Stimulated activated naive B cell treated with anti-CD40 and anti-IgM and Interleukin-4, amounts not matched to agents 10 μg/mL and 1 μg/mL and 100 μg/mL, for 72 hours (primary cell): ENCODE measurements at places on chromosomes 1 and 21.

- H3K27ac ChIP-seq, result no peak overlapping the region
- no peaks in the 10 kb centered on the region for H3K4me1 ChIP-seq
- H3K4me3 ChIP-seq, result no peak overlapping the region
- peaks cover 6% of the 10 kb centered on the region for H3K36me3 ChIP-seq
- peaks cover 9% of the 10 kb centered on the region for H3K27me3 ChIP-seq
Measured at GRCh38 chr1:95169548-95169947, 52.4 kb downstream of the TLCD4 start.

GRCh38 chr21:38599381-38599975, 101.2 kb upstream of the ERG start:
- no peak overlapping the region for H3K27ac ChIP-seq
- H3K4me1 ChIP-seq, result no peaks in the 10 kb centered on the region
- H3K36me3 ChIP-seq, result no peaks in the 10 kb centered on the region

- H3K4me3 ChIP-seq, result no peak overlapping the region
- H3K27me3 ChIP-seq, result peaks cover 28% of the 10 kb centered on the region
- no peak for DNase-seq
- no peaks in the 10 kb centered on the region for H3K4me1 ChIP-seq
- no peaks in the 10 kb centered on the region for H3K36me3 ChIP-seq
Measured at GRCh38 chr1:67793562-67793961, 39.7 kb downstream of the GNG12 start.

- DNase-seq, result no peak
- peaks cover 16% of the 10 kb centered on the region for H3K4me1 ChIP-seq
- no peaks in the 10 kb centered on the region for H3K36me3 ChIP-seq
- no peak overlapping the region for H3K4me3 ChIP-seq
Measured at GRCh38 chr1:192530254-192530653, 45.3 kb upstream of the RGS1 start.

GRCh38 chr1:39258925-39259244, 54.4 kb downstream of the MACF1 start:
- no peak overlapping the region for H3K4me3 ChIP-seq
- peaks cover 13% of the 10 kb centered on the region for H3K36me3 ChIP-seq
- no peaks in the 10 kb centered on the region for H3K27me3 ChIP-seq
- DNase-seq, result no peak

GRCh38 chr1:67898033-67898726, 64.9 kb upstream of the GNG12 start:
- H3K27ac ChIP-seq, result no peak overlapping the region
- DNase-seq, result no peak
- no peak overlapping the region for H3K4me3 ChIP-seq
- H3K36me3 ChIP-seq, result no peaks in the 10 kb centered on the region
- H3K27me3 ChIP-seq, result peaks cover 11% of the 10 kb centered on the region
- no peaks in the 10 kb centered on the region for H3K4me1 ChIP-seq

DNA sequence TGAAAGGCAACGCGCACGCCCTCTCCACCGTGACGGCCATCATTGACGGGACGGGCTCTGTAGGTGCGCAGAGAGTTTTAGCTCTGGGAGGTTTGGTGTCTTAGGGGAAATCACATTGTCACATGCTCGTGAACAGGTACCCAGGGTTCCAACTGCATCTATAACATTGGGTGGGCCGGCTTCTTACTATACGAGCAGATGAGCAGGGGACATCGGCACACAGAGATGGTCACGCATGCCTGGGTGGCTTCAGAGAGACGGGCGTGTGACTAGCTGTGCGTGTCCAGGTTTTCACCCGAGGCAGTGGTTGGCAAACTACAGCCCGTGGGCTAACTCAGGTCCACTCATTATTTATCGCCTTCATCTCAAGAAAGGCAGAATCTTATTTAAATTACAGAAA, 54.7 kb downstream of the SLC37A1 start:
- no peak overlapping the region for H3K27ac ChIP-seq
- H3K4me1 ChIP-seq, result no peaks in the 10 kb centered on the region
- no peak overlapping the region for H3K4me3 ChIP-seq
- no peak for DNase-seq

DNA sequence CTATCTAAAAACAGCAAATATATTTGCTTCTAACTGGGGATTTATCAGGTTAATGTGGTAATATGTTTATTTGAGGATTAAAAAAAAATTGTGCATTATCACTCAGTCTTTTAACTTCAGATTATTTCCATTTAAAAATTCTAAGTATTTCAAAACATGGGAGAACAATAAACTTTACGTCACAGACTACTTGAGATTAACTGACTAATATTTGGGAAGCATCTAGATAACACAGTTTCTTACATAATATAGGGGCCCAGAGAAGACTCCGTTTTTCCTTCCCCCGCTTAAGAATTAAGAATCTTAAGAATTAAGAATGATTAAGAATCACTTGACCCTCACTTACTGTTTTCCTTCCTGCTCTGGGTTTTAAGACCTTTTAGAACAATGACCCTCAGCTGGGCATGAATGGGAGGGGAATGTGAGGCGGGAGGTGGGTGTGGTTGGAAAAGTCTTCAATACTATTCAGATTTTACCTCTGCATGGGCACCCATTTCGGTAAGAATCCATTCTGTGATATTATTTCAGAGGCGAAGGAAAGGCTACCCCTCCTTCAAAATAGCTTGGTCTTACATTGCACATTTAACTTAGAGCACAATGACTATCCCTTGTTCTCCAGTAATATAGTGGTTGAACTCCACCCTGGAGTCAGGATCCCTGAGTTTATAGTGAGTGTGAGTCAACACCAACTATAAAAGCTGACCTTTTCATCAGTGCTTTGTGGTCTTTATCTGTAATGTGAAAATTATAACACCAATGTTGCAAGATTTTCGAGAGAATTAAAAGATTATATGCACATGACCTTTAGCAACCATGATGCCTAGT, 821.3 kb downstream of the USP25 start:
- no peak overlapping the region for H3K27ac ChIP-seq
- DNase-seq, result no peak
- no peaks in the 10 kb centered on the region for H3K4me1 ChIP-seq
- no peaks in the 10 kb centered on the region for H3K36me3 ChIP-seq
- H3K4me3 ChIP-seq, result no peak overlapping the region

DNA sequence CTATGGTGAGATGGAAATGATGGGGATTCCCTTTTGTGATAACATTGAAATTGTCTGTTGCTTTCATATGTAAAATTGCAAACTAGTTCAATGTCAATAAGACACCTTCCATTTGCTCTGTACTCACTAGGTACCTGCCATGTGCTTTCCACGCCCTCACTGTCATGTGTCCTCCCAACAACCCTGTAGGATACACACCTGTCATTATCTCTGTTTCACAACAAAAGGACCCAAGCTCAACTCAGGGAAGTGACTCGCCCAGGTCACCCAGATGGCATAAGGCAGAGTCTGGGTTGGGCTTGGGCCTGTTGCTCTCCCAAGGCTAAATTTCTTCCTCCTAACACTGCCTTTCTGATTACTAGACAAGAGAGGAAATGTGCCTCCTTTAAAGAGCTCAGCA, 45.3 kb upstream of the MCOLN3 start:
- H3K27me3 ChIP-seq, result peaks cover 54% of the 10 kb centered on the region
- H3K4me1 ChIP-seq, result peaks cover 9% of the 10 kb centered on the region
- no peak overlapping the region for H3K4me3 ChIP-seq
- no peak overlapping the region for H3K27ac ChIP-seq
- no peak for DNase-seq

DNA sequence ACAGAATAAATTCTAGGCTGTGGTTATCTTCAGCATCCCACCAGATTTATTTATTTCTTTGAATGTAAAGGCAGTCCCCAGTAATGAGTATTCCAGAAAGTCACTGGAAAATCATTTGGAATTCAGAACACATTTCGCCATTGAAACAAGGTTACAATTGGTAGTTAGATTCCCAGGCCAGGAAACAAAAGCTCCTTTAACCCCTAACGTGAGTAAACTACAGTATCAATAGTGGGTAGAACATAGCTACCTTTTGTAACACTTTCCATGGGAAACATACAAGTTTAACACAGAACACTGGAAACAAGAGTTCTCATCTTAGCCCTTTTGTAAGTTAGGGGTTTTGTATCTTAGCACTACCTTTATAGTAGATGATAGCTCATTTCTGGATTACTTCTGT, 53.4 kb upstream of the BMP8A start:
- H3K36me3 ChIP-seq, result peaks cover 48% of the 10 kb centered on the region
- H3K4me3 ChIP-seq, result no peak overlapping the region
- H3K4me1 ChIP-seq, result peaks cover 4% of the 10 kb centered on the region
- H3K27ac ChIP-seq, result no peak overlapping the region

GRCh38 chr1:205309741-205310140, 11.8 kb downstream of the NUAK2 start:
- no peaks in the 10 kb centered on the region for H3K27me3 ChIP-seq
- no peak for DNase-seq
- H3K36me3 ChIP-seq, result peaks cover 50% of the 10 kb centered on the region
- peak overlapping the region; percentile 93 for H3K27ac ChIP-seq
- H3K4me3 ChIP-seq, result no peak overlapping the region

GRCh38 chr1:29465755-29466154, 229.4 kb downstream of the PTPRU start:
- no peaks in the 10 kb centered on the region for H3K4me1 ChIP-seq
- DNase-seq, result no peak
- no peak overlapping the region for H3K4me3 ChIP-seq
- no peak overlapping the region for H3K27ac ChIP-seq
- H3K27me3 ChIP-seq, result peaks cover 7% of the 10 kb centered on the region
- H3K36me3 ChIP-seq, result no peaks in the 10 kb centered on the region

- H3K4me3 ChIP-seq, result no peak overlapping the region
- no peak for DNase-seq
- H3K4me1 ChIP-seq, result no peaks in the 10 kb centered on the region
- H3K27me3 ChIP-seq, result no peaks in the 10 kb centered on the region
- no peak overlapping the region for H3K27ac ChIP-seq
Measured at GRCh38 chr21:34795548-34796180, 126.9 kb downstream of the CLIC6 start.

GRCh38 chr21:23111070-23111600, 2112.9 kb downstream of the NCAM2 start:
- no peak overlapping the region for H3K27ac ChIP-seq
- H3K4me3 ChIP-seq, result no peak overlapping the region

- no peak overlapping the region for H3K27ac ChIP-seq
- H3K27me3 ChIP-seq, result no peaks in the 10 kb centered on the region
- H3K4me3 ChIP-seq, result no peak overlapping the region
- DNase-seq, result no peak
- H3K4me1 ChIP-seq, result no peaks in the 10 kb centered on the region
Measured at GRCh38 chr1:76950306-76950705, 83.0 kb downstream of the ST6GALNAC5 start.

DNA sequence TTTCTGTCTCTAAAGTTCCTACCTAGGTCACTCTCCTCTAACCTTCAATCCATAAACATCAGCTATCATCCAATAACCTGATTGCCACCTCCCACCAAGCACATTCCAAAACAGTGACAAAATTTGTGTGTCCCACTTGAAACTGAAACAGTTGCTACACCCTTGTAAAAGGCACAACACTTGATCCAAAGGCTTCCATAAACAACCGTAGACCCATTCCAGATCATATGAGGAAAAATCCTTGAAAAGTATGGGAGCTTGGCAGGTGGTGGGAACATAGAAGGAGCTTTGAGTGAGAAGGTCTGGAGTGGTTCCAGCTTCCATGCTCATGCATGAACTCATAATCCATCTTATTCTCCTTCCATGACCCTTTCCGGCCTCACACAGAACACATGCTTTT, 82.0 kb upstream of the ATP1A1 start:
- no peaks in the 10 kb centered on the region for H3K36me3 ChIP-seq
- H3K4me3 ChIP-seq, result no peak overlapping the region
- peaks cover 2% of the 10 kb centered on the region for H3K4me1 ChIP-seq
- DNase-seq, result no peak

DNA sequence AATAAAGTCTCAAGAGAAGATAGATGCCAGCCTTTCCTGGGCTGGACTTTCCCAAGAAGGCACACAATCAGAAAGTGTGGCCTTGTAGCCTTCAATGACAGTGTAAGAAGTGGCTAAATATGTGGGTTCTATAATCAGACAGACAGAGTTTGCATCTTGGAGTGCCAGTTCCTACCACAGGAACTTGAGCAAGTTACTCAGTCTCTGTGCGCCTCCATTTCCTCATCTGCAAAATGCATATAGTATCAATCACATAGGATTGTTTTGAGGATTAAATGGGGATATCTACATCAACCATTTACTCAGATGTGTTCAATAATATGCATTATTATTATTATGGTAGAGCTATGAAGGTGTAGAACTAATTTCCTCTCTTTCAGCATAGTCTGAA, 176.8 kb upstream of the PTBP2 start:
- H3K36me3 ChIP-seq, result no peaks in the 10 kb centered on the region
- DNase-seq, result no peak
- H3K27ac ChIP-seq, result no peak overlapping the region
- no peaks in the 10 kb centered on the region for H3K4me1 ChIP-seq
- no peak overlapping the region for H3K4me3 ChIP-seq

GRCh38 chr1:1672181-1672965, 13.6 kb upstream of the CDK11B start:
- no peaks in the 10 kb centered on the region for H3K27me3 ChIP-seq
- peaks cover 3% of the 10 kb centered on the region for H3K4me1 ChIP-seq
- H3K4me3 ChIP-seq, result no peak overlapping the region
- H3K27ac ChIP-seq, result no peak overlapping the region
- peaks cover 28% of the 10 kb centered on the region for H3K36me3 ChIP-seq

GRCh38 chr1:94719926-94720793, 100.0 kb upstream of the SLC44A3 start:
- peaks cover 8% of the 10 kb centered on the region for H3K27me3 ChIP-seq
- peak; percentile 56 for DNase-seq
- peak overlapping the region; percentile 47 for H3K4me3 ChIP-seq
- peaks cover 21% of the 10 kb centered on the region for H3K4me1 ChIP-seq
- H3K36me3 ChIP-seq, result no peaks in the 10 kb centered on the region

DNA sequence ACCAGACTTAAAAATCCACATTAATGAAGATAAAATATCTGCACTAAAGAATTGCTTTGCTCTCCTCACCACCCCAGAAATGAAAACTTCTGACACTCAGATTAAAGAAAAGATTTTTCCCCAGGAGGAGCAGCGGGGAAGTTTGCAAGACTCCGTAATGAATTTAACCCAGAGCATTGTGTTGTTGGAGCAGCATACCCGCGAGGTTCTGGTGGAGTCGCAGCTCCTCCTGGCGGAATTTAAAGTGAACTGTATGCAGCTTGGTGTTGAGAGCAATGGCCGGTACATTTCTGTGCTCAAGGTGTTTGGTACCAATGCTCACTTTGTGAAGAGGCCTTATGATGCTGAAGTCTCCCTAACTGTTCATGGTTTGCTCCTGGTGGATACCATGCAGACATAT, 46.4 kb downstream of the VPS13D start:
- no peak overlapping the region for H3K27ac ChIP-seq
- peaks cover 51% of the 10 kb centered on the region for H3K36me3 ChIP-seq
- no peaks in the 10 kb centered on the region for H3K4me1 ChIP-seq
- H3K27me3 ChIP-seq, result no peaks in the 10 kb centered on the region
- no peak overlapping the region for H3K4me3 ChIP-seq
- no peak for DNase-seq

DNA sequence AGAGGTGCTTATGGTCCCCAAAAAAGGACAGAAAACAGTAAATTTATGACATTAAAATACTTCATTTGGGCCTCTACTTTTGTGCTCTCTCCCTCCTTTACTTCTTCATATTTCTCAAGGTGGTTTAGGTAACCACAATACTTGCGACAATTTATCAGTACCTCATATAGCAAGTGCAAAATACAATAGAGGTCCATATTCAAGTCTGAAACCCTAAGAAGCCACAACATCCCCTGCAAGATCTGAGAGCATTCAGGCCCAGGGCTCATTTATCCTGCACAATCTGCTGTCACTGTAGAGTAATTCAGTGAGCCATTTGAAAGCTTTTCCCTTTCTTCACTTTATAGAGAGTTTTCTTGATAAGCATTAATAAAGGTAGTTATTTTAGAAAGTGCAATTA, 24.2 kb upstream of the ATP6V1G3 start:
- DNase-seq, result no peak
- H3K4me1 ChIP-seq, result peaks cover 9% of the 10 kb centered on the region
- H3K4me3 ChIP-seq, result no peak overlapping the region
- peaks cover 8% of the 10 kb centered on the region for H3K36me3 ChIP-seq
- H3K27me3 ChIP-seq, result no peaks in the 10 kb centered on the region
